ENCODE measurements at places on chromosomes 5 and 9. TPM values are rescaled to one million over a fixed set of nuclear protein-coding genes. Genes with fewer than 3 reads are reported as not detected.

Gene SSBP2
- 49.4 TPM for total RNA-seq

Gene MCTP1
- total RNA-seq: 19.7 TPM

Gene RELL2
- 0.33 TPM for total RNA-seq

Gene RNF224
- total RNA-seq: not detected

Gene CEL
- 2.3 TPM for total RNA-seq

DNA sequence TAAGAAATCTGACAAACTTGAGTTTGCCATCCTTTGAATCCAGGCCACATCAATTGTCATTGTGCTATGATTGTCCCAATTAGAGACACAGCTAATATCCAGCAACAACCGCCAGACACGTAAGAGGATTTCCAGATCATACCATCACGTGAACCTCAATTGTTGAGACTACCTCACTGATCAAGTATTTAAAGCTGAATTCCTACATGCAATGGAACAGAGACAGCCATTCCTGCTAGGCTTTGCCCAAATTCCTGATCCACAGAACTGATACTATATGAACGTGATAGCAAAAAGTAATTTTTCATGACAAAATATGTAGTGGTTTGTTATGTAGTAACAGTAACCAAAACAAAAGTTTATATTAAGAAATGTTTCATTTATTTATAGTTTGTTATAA is 657.7 kb downstream of the PRR16 start:
- DNase-seq: no peak

GRCh38 chr9:23011669-23012068 is 565.0 kb downstream of the DMRTA1 start:
- DNase-seq: no peak

DNA sequence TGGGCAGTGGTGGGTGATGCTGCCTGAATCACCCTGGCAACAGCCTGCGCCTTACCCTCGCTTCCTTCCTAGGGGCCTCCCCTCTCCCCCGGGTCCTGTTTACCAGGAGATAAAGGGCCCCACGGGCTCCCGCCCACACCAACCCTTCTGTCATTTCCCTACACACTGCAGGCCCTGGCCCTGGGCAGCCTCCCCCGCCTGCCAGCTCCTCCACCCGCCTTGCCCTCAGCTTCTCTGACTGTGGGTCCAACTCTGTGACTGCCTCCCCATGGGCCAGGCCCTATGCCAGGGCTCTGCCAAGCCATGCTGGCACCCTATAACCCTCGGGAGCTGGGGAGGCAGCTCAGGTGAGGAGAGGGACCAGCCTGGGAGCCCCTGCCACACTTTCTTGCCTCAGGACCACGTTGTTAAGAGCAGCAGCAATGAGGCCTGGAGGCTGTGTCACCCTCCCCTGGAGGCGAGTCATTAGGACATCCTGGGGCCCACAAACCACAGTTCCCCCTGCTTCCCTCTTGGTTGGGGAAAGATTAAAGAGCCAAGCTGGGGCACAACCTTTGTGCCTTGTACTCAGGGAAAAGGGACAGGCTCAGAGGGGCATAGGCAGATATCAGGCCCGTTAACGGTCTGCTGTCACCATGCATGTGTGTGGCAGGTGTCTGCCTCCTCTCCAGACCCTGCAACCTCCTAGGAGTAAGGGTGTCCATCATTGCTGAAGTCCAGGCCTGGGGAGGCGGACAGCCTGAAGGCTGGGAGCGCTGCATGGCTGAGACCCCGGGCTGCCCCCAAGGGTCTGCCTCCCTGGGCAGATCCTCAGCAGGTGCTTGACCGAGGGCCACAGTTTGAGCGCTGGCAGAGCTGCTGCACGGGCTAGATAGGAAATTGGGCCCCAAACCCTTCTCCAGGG is 2.8 kb downstream of the MGAT4B start:
- DNase-seq: no peak

DNA sequence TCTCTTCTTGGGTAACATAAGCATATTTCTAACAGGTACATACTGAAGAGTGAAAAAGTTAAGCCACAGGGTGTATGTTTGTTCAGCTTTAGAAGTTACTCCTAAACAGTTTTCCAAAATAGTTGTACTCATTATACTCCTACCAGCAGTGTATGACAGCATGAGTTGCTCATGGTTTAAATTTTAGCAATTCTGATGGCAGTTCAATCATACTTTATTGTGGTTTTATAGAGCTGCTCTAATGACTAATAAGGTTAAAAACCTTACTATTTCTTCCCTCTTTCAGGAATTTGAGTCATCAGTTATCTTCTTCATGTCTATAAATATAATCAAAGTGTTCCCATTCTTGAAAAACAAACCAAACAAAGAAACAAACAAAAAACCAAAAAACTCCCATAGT is 81.5 kb downstream of the CAAP1 start:
- DNase-seq: no peak

DNA sequence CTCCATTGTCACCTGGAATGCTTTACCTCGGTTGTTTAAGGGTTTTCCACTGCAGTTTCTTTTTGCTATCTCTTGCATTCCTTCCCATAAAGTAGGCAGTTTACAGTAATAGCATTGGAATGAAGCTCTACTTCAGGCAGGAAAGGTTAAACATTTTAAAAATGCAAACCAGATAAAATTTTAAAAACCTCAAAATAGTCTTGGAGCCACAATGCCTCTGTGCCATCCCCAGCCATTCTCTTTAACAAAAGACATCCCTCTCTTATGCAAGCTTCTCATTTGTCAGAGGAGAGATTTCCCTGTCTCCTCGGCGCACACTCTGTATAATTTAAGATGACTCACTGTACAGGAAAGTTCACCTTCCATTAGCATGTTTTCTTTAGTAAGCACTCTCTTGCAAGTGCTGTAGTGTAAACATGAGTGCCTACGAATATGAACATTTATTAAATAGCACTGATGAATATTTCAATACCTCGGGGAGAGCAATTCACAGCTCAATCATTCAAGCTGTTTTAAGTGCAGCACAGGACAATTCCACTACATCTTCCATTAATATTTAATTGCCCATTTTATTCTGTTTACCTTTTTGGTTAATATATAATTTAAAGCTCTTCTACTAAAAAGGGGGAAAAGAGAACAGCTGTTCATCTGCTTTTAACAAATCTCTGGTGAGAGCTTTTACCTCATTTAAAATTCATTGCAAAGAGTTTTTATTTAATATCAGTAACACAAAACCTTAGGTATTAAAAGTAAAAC is 343.6 kb downstream of the SPATA31D1 start:
- DNase-seq: no peak

DNA sequence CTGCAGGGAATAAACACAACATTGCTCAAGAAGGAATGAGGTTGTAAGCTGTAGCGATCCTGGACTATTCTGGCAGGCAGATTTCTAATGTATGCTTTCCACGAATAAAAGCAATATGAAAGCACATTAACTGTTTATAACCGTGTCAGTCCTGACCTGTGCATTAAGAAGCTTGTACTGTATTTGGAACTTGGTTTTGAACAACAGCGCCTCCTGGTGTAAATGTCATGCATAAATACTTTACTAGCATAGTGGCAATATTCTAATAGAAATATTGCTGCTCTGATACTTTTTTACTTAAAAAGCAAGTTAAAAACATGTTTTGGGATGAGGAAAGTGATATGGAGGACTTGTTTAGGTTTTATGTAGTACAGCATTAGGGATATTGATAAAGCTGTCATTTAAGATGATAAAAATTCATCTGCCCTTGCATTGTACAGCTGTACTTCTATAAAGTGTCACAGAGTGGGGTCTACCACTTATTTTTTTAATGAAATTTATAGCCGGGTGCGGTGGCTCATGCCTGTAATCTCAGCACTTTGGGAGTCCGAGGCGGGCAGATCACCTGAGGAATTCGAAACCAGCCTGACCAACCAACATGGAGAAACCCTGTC is 70.7 kb upstream of the GNE start:
- no peak for DNase-seq

Measured in heart right ventricle (tissue), 16 donors.